T-helper 17 cell (primary cell): ENCODE measurements at places on chromosomes 6 and 20. TPM values are rescaled to one million over a fixed set of nuclear protein-coding genes. Genes with fewer than 3 reads are reported as not detected.
A peak's percentile ranks its signal among the peaks of the same experiment; 100 is the strongest.

DNA sequence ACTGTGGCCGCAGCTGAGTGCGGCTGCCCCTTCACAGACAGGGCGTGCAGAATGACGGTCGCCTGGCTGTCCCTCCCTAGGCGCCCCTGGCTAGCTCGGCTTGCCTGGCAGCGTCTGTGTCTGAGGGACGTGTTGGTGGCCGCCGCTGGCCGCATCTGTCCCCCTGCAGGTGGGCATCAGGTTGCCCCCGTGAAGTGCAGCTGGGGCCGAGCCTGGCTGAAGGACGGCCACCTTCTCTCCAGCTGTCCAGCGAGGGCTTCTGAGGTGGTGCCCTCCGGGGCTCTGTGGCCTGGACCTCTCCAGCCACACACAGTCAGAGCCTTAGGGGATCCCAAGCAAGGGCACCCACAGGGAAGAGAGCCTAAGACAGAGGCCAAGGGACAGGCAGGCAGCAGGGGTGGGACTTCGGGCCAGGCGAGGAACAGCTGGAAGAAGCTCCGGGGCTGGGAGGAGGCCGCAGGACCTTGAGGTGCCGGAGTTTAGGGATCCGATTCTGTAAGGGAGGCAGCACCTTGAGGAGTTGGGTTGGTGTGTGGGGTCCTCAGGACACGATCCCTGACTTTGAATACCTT, 89.0 kb upstream of the EPB41L1 start:
- no peaks in the 10 kb centered on the region for H3K36me3 ChIP-seq
- H3K27ac ChIP-seq, result no peak overlapping the region
- H3K4me3 ChIP-seq, result peak overlapping the region; percentile 86
- no peak for DNase-seq
- no peaks in the 10 kb centered on the region for H3K4me1 ChIP-seq
- peaks cover 8% of the 10 kb centered on the region for H3K27me3 ChIP-seq

GRCh38 chr6:70298068-70298467, 4.8 kb downstream of the COL9A1 start:
- H3K36me3 ChIP-seq, result peaks cover 2% of the 10 kb centered on the region
- no peak overlapping the region for H3K4me3 ChIP-seq
- peaks cover 39% of the 10 kb centered on the region for H3K27me3 ChIP-seq
- no peak for DNase-seq

GRCh38 chr6:4781967-4782575, 5.9 kb downstream of the CDYL start:
- peaks cover 43% of the 10 kb centered on the region for H3K4me1 ChIP-seq
- H3K36me3 ChIP-seq, result no peaks in the 10 kb centered on the region
- no peak for DNase-seq
- H3K27ac ChIP-seq, result no peak overlapping the region
- no peaks in the 10 kb centered on the region for H3K27me3 ChIP-seq

DNA sequence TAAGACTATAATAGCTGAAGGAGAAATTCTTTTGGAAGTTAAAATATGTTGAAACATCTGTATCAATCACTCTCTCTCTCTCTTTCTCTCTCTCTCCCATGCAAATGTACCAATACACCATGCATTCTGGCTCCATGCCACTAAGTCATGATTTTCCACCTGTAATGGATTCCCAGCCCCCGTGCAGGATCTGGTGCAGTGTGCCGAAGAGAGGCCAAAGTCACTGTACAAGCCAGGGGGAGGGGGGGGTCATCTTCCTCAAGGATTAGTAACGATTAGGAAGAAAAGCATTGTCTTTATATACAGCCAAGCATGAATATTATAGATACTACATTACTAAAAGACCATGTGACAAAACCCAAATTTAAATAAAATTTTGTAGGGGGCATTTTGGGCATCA, 725.1 kb downstream of the KIF16B start:
- H3K27ac ChIP-seq, result no peak overlapping the region
- H3K4me1 ChIP-seq, result no peaks in the 10 kb centered on the region

- peaks cover 6% of the 10 kb centered on the region for H3K4me1 ChIP-seq
- H3K27me3 ChIP-seq, result peaks cover 14% of the 10 kb centered on the region
Observed at GRCh38 chr6:33822575-33823395, 19.0 kb upstream of the MLN start.

The RSPH4A gene
- total RNA-seq, result 0.60 TPM

DNA sequence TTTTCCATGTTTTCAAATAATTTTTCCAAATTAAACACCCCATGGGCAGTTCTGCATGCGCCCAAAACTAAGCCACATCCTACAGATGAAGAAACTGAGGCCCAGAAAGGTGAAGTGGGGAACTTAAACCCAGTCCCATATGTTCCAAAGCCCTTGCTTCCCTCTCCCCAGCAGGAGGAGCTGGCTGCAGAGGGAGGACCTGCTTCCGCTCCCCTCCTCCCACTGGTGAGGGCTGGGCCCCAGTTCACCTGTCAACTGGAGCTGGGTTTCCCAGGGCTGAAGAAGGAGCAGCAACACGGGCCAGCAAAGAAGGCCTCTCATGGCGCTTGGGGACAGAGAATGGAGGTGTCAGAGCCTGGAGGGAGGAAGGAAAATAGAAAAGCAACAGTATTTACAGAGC, 1.4 kb upstream of the RBPJL start:
- peaks cover 2% of the 10 kb centered on the region for H3K36me3 ChIP-seq
- no peak for DNase-seq
- no peak overlapping the region for H3K4me3 ChIP-seq
- H3K27ac ChIP-seq, result no peak overlapping the region
- H3K27me3 ChIP-seq, result peaks cover 75% of the 10 kb centered on the region

DNA sequence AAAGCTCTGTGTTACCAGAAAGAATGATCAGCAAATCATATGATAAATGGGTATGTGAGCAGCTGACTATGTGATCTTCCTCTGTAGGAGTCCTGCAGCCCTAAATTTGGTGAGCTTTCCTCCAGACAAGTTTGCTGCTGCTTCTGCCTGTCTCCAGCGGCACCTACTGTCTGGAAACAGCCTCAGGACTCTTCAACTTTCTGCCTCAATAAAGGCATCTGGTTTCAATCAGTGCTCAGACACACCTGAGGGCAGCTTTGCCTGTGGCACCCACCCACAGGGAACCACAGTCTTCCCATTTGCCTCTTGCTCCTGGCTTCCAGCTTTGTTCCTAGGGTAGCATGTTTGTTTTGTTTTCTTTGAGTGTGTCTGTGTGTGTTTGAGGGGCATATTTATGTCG, 727.9 kb upstream of the MAN1A1 start:
- no peak overlapping the region for H3K27ac ChIP-seq
- no peak overlapping the region for H3K4me3 ChIP-seq
- no peak for DNase-seq
- no peaks in the 10 kb centered on the region for H3K4me1 ChIP-seq

The SLC35F1 gene
- total RNA-seq, result not detected

The WFDC10B gene
- total RNA-seq, result not detected

The BMP7 gene
- total RNA-seq, result not detected

The RPS6KA2 gene
- 5.9 TPM for total RNA-seq

The AVP gene
- total RNA-seq, result not detected

DNA sequence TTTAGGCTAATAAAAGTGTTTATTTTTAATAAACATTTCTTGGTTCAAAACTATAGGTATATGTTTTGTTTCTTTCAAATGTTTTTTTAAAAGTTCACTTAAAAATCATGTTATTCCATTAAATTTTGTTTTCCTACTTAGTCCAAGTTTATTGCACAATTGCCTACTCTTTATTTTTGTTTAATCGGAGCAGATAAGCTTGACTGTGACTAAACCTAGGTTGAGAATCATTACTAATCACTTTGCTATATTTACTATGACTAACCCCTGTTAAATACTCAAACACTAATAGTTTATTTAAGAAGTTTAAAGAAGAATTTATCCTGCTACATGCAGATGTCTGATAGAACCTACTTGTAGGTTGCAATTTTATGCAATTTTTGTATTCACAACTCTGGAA, 18.8 kb downstream of the MAP3K4 start:
- H3K4me3 ChIP-seq, result no peak overlapping the region
- H3K27me3 ChIP-seq, result no peaks in the 10 kb centered on the region
- peaks cover 2% of the 10 kb centered on the region for H3K36me3 ChIP-seq
- H3K27ac ChIP-seq, result peak overlapping the region; percentile 77
- DNase-seq, result no peak

The GJA1 gene
- 0.12 TPM for total RNA-seq

GRCh38 chr6:150119173-150119572, 23.7 kb upstream of the PPP1R14C start:
- no peak overlapping the region for H3K4me3 ChIP-seq
- no peaks in the 10 kb centered on the region for H3K36me3 ChIP-seq
- no peaks in the 10 kb centered on the region for H3K4me1 ChIP-seq
- peaks cover 29% of the 10 kb centered on the region for H3K27me3 ChIP-seq

The LHFPL5 gene
- not detected for total RNA-seq

- H3K4me1 ChIP-seq, result peaks cover 17% of the 10 kb centered on the region
- no peaks in the 10 kb centered on the region for H3K27me3 ChIP-seq
- DNase-seq, result no peak
- H3K4me3 ChIP-seq, result peak overlapping the region; percentile 97
- H3K36me3 ChIP-seq, result no peaks in the 10 kb centered on the region
Observed at GRCh38 chr6:2990248-2990931, 9.3 kb upstream of the NQO2 start.

- no peak overlapping the region for H3K4me3 ChIP-seq
- DNase-seq, result no peak
- H3K27ac ChIP-seq, result no peak overlapping the region
- no peaks in the 10 kb centered on the region for H3K27me3 ChIP-seq
- H3K4me1 ChIP-seq, result no peaks in the 10 kb centered on the region
Observed at GRCh38 chr20:53801609-53802370, 208.2 kb upstream of the ZNF217 start.

DNA sequence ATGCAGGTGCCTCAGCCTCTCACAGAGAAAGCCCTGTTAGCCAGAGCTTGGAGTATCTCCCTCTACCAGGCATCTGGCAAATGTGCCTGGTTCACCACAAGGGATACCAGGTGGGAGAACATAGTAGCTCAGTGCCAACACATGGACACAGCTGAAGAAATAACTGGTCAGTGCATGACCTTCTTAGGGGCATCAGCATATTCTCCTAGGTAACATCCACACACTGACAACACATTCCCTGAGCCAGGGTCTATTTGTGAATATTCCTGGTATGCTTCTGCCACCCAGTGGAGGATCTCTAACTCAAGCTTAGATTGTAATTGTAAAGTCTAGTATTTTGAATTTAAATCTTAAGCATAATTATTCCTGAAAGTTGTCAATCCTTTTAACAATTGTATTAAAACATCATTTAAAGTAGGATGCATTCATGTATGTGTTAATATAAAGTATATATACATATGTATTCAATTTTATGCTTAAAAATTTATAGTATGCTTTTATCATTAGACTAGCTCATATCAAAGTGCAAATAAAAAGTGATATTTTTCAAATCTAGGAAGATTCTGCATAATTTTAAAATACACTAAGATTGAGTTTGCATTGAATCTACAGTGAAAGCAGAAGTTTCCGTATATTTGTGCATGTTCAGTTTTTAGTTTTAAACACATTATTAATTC, 45.3 kb upstream of the COL21A1 start:
- no peak for DNase-seq
- H3K36me3 ChIP-seq, result no peaks in the 10 kb centered on the region
- H3K4me3 ChIP-seq, result no peak overlapping the region
- no peak overlapping the region for H3K27ac ChIP-seq

DNA sequence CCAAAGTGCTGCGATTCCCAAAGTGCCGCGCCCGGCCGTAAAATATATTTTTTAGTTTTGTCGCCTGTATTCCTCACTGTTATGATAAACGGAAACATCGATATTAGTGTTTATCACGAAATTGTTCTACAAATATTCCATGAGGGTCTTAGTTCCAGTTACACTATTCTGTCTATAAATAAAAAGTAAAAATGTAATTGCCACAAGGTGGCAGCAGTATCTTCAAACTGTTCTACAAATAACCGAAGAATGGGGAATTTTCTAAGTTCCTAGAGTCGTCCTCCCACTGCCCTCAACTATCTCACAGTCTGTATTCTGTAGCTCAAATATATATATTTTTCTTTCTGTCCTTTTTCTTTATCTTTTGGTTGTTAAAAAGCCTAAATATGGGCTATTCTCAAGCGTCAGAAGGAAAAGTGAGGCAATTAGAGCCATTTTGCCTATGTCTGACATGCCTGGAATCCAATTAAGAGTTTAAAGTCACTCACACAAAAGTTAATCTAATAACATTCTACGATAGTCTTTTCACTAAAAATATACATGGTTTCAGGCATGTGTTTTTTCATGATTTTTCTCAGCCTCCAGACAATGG, 14.2 kb upstream of the FAM162B start:
- DNase-seq, result no peak
- H3K27me3 ChIP-seq, result peaks cover 16% of the 10 kb centered on the region
- no peaks in the 10 kb centered on the region for H3K36me3 ChIP-seq
- peaks cover 2% of the 10 kb centered on the region for H3K4me1 ChIP-seq
- H3K27ac ChIP-seq, result no peak overlapping the region

DNA sequence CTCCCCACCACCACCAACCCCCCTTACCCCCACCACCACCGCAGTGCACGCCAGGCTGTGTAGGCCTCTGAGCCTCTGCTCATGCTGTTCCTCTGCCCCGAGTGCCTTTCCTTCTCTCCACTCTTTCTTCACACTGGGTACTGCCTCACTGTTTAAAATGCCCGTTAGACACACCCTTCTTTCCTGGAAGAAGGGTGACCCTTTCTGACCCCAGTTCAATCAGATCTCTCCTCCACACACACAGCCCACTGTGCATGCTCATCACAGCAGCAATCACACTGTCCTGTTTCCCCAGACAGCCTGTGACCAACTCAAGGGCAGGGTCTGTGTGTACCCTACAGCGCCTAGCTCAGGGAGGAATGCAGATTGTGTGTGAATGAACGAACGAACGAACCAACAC, 10.0 kb downstream of the TMEM74B start:
- H3K4me1 ChIP-seq, result peaks cover 8% of the 10 kb centered on the region
- H3K27ac ChIP-seq, result no peak overlapping the region
- peaks cover 6% of the 10 kb centered on the region for H3K36me3 ChIP-seq
- DNase-seq, result no peak
- no peaks in the 10 kb centered on the region for H3K27me3 ChIP-seq

The ZNF217 gene
- total RNA-seq, result 72.8 TPM

The MICA gene
- total RNA-seq, result 11.2 TPM

DNA sequence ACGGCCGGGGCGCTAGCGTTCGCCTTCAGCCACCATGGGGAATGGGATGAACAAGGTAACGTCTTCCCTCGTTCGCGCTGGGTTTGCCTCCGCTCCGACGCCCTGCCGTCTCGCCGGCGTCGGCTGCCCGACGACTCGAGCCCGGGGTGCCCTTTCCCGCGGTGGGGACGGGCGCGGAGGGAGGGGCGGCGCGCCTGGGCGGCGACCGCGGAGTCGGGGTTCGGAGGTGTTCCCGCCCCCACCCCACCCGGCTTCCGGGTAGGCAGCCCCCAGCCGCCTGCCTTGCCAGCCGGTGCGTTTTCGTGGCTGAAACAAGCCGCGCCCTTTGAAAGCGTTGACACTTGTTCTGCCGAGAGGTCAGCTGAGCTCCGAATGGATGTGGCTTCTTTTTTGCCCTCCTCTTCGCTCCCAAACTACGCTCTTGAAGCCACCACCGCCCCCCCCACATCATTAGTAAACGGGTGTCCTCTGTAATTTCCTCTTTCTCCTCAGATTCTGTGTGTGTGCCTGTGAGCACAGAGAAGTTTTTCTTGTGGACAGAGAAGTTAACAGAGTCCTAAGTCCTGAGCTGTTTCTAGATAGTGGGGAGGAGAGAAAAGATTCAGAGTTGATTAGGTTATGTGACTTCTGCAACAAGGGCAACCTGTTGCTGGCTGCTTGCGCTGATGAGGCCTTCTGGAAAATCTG, 362 bp downstream of the DUSP22 start:
- H3K4me1 ChIP-seq, result peaks cover 21% of the 10 kb centered on the region
- DNase-seq, result peak; percentile 75
- H3K27me3 ChIP-seq, result no peaks in the 10 kb centered on the region

GRCh38 chr20:40880063-40880728, 148.4 kb upstream of the TOP1 start:
- H3K4me1 ChIP-seq, result peaks cover 10% of the 10 kb centered on the region
- H3K36me3 ChIP-seq, result no peaks in the 10 kb centered on the region
- DNase-seq, result no peak
- H3K27me3 ChIP-seq, result no peaks in the 10 kb centered on the region

- no peaks in the 10 kb centered on the region for H3K4me1 ChIP-seq
- peaks cover 10% of the 10 kb centered on the region for H3K27me3 ChIP-seq
- peaks cover 5% of the 10 kb centered on the region for H3K36me3 ChIP-seq
- H3K4me3 ChIP-seq, result no peak overlapping the region
Observed at GRCh38 chr20:37480919-37481318, 40.1 kb upstream of the NNAT start.
